Stimulated activated CD4-positive, alpha-beta T cell treated with anti-CD3 and anti-CD28 coated beads, Interleukin-15, amount 100 ng/mL, for 48 hours (primary cell): ENCODE measurements at places on chromosomes 3 and 15.

- DNase-seq: no peak
Measured at GRCh38 chr15:53982071-53982680, 3.9 kb downstream of the UNC13C start.

DNA sequence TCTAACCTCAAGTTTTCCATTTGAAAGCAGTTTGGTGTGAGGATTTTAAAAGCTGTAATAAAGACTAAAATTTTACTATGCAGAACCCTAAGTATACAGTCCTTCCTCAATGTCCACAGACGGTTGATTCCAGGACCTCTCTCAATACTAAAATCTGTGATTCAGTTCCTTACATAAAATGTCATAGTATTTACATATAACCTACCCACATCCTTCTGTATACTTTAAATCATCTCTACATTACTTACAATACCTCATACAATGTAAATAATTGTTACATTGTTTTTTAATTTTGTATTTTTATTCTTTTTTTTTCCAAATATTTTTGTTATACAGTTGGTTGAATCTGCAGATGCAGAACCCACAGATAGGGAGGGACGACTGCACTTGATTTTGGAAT is 2.8 kb upstream of the TOPAZ1 start:
- no peak for DNase-seq

DNA sequence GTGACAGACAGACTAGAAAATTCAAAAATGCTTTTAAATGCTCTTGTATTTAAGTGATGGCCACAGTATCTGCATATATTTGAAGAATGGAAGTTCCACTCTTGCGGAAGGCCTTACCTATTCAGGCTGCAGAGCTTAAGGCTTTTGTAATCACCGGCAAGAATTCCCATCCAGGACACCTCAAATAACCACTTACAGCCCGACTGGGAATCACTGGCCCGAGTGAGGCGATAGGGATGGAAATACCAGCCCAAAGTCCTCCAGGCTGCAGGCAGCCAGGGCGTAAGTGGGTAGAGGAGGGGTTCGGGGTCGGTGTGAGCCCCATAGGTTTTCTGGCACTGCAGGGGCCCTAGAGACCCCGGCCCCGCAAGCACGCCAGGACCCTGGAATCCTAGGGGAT is 9.5 kb downstream of the CMTM7 start:
- DNase-seq: no peak

GRCh38 chr3:195754141-195754540 is 33.4 kb downstream of the MUC20 start:
- no peak for DNase-seq

DNA sequence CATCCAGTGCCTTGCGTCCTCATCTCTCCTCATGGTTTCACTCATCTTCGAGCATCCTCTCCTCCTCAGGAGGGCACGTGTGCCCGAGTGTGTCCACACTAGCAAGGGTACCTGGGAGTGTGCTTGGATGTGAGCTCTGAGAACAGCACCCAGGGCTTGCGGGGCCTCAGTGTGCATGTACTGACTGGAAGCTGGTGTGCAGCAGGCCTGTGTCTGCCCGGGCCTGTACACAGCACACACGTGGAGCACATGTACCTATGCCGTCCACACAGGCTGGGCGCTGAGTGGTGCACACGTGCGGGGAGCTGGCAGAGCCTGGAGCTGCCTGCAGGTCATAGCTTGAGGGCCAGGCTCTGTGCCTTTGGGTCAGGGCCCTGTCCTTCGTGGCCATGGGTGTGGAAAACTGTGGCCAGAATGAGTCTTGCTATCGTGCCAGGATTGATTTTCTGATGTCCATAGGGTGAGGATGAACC is 34.9 kb downstream of the TSPAN3 start:
- no peak for DNase-seq

GRCh38 chr15:101174152-101174920 is 77.5 kb downstream of the CHSY1 start:
- no peak for DNase-seq

- DNase-seq: no peak
Measured at GRCh38 chr15:86002444-86002843, 77.2 kb upstream of the AGBL1 start.

DNA sequence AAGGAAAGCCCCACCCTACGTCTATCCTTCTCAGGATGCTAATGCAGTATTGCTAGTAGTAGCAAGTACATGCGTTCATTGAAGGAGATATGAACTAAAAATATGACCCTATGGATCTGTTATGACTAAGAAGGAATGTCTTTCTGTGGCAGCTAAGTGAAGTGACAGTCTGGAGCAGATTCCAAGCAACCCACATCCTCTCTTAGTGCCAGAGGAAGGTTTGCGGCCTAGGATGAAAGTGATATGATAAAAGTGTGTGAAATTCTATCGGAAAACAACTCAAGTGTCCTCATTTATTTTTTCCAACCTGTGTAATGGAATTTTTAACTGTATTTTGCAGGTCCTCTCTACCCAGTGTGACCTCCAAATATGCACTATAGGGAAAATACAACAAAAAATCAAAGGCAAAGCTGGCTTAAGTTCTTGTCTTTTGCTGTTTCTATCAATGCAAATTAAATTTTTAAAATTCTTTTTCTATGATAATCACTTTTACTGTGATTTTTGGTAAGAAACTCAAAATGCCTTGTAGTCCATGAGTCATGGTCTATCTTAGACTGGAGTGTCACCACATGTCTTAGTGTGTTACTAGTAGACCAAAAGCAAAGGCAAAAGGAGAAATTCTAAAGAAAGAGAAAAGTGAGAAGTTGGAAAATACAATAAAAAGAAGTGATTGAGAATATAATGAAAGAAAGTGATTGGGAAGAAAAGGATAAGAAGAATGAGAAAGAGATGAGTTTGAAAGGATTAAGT is 161.2 kb upstream of the TMCO5A start:
- no peak for DNase-seq

DNA sequence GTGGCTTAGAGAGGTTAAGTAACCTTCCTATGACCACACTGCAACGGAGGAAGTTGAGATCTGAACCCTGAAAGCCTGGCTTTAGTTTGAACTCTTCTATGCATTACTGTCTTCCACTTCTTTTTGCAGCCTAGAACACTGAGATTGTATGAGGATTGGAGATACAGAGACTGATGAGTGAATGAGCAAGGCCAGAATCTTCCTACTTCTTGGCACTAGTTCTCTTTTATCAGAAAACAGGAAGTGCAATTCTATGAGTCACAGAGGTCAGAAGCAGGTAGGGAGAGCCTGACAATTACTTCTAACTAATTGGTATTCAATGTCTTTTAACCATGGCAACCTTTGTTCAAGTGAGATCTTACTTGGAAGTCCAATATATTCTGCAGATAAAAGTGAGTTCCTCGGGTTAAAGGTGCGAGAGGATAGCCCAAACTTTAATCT is 219.0 kb downstream of the SHQ1 start:
- DNase-seq: no peak

- peak; percentile 17 for DNase-seq
Measured at GRCh38 chr3:122497425-122497824, 17.3 kb downstream of the KPNA1 start.

GRCh38 chr15:98583771-98584430 is 64.4 kb upstream of the IGF1R start:
- DNase-seq: no peak

- DNase-seq: no peak
Measured at GRCh38 chr3:71659864-71660591, 65.2 kb downstream of the EIF4E3 start.

GRCh38 chr15:74228723-74229081 is 7.4 kb upstream of the CCDC33 start:
- no peak for DNase-seq

DNA sequence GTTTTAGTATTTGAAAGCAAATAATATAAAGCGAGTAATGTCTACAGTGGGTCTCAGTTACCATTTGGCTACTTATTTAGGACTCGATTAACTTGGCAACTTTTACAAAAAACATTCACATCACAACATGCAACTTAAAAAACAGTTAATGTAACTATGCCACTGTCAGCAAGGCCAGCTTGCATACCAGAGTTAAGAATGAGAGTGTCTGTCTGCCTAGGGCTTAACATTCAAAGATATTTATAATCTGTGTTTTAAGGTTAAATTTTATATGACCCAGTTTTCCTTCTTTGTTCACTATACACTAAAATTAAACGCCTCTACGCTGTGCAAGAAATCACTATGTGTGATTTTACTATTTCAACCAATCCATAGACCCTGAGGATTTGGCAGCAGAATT is 5.2 kb upstream of the CDAN1 start:
- no peak for DNase-seq

- DNase-seq: no peak
Measured at GRCh38 chr3:123275691-123276090, 73.9 kb downstream of the SEC22A start.

DNA sequence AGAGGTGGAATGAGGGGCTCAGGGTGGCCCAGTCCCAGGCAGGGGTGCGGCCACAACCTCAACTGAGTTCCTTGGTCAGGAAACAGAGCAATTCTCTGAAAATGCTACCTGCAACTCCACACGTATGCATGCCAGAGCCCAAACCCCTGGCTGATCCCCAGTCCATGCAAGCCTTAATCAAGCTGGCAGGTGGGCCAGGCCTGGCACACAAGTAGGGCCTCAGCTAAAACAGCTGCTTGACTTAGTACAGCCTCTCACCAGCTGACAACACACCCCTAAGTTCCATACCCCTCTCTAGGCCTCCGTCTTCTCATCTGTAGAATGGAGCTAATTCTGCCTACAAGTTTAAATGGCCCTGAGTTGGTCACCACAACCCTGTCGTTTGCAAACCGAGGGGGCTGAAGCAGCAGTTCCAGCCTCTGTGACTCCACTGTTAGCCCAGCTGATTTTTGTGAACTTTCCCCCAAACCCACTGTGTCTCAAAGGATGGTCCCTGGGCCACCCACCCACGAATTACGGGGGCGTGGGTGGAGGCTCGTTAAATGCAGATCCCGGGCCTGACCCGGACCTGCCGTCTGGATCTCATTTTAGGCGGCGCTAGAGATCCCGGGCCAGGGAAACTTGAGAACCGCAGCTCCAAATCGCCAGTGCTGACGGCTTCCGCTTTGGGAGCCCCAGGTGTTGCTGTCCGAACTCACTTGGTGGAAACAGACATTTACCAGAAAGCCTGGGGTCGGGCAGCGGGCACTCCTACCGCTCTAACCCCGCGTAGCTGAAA is 927 bp downstream of the CHDH start:
- no peak for DNase-seq

GRCh38 chr15:52427804-52428203 is 100.9 kb downstream of the MYO5A start:
- DNase-seq: peak; percentile 21

DNA sequence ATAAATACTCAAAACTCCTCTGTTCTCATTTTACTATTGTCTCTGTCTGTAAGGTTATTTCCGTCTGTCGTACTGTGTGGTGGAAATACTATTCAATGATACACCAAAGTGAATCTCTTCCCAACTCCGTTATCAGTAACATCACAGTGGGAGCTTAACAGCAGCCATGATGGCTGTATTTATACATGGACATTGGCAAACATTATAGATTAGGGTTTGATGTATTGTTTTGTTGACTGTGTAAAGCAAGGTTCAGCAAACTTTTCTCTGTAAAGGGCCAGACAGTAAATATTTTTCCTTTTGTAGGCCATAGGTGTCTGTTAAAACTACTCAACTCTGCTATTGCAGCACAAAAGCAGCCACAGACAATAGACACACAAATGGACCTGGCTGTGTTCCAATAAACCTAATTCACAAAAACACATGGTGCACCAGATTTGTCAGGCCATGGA is 23.2 kb downstream of the LIPC start:
- no peak for DNase-seq

- no peak for DNase-seq
Measured at GRCh38 chr3:126971891-126972351, 11.0 kb upstream of the PLXNA1 start.

- no peak for DNase-seq
Measured at GRCh38 chr15:88072598-88073390, 183.7 kb downstream of the NTRK3 start.

GRCh38 chr15:74176262-74177214 is 3.0 kb downstream of the ISLR start:
- no peak for DNase-seq

GRCh38 chr15:58489289-58490085 is 57.7 kb downstream of the LIPC start:
- no peak for DNase-seq

- DNase-seq: no peak
Measured at GRCh38 chr3:16841904-16842271, 42.9 kb upstream of the PLCL2 start.

- DNase-seq: no peak
Measured at GRCh38 chr15:99556011-99556410, 9.8 kb upstream of the MEF2A start.
